Activated B cell treated with CpG ODN at 0.5 μM for 24 hours (primary cell): ENCODE measurements at places on chromosomes 5 and 9. TPM values are rescaled to one million over a fixed set of nuclear protein-coding genes. Genes with fewer than 3 reads are reported as not detected.

Gene OBP2B
- total RNA-seq: not detected in 2 replicates

Gene IFNA21
- total RNA-seq: not detected in 2 replicates

Gene NUTM2G
- total RNA-seq: not detected in 2 replicates

DNA sequence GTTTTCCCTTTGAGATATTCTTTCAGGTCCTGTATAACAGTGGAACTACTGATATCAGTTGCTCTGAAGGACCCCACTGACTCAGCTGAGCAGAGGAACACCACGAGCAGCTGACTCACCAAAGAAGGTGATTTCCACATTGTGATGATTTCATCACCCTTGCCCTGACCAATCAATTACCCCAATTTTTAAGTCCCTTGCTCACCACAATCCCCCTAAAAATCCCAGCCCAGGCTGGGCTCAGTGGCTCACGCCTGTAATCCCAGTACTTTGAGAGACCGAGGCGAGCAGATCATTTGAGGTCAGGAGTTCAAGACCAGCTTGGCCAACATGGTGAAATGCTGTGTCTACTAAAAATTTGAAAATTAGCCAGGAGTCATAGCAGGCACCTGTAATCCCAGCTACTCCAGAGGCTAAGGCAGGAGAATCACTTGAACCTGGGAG, 125.3 kb upstream of the ABCA1 start:
- no peak for DNase-seq

DNA sequence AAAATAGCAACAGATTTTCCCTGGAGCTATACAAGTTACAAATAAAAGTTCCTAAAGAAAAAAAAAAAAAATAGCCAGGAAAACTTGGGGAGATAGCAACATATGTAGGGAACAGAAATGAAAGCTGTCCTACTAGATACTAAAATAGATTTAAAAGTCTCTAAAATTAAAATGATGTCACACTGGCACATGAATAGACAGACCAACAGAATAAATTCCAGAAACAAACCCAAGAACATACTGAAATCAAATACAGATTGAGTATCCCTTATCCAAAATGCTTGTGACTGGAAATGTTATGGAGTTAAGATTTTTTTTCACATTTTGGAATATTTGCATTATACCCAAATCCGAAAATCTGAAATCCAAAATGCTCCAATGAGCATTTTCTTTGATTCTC, 23.8 kb downstream of the GOLPH3 start:
- no peak for DNase-seq

- DNase-seq: no peak
Observed at GRCh38 chr5:57586649-57587048, 104.0 kb upstream of the ACTBL2 start.

DNA sequence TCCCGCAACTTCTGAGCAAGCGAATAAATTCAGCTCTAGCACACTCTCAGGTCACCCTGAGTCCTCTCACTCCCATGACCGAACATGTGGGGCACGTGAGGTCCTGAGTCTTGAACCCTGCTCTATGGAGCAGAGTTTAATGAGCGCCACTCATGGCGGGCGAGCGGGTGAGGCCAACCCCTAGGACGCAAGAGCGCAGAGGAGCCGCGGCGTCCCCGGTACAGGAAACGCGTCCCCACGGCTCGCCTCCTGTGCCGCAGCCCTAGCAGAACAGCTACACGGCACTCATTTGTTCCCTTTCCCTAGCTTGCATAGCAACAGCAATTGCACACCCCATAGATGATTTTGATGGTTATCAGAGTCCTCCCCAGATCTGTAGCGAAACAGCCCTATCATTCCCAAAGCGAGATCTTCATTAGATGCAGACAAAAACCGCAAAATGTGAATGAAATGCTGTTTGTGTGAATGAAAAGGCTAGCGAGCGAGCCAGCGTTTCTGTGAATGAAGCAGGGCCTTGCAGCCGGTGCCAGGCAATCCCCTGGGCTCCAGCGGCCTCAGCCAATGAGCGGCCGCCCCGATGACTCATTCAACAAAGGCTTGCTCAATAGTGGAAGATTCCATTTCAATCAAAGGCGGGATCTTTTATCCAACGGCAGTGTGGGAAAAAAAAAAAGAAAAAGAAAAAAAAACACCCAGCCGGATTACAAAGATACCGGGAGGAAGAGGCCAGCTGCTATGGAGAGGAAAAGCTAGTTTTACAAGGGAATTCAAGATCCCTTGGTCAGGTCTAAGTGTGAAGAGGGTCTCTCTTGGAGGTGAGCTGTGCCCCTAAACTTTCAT, 1.5 kb upstream of the SHC3 start:
- DNase-seq: no peak
